ENCODE measurements at places on chromosomes 13 and 19. TPM values are rescaled to one million over a fixed set of nuclear protein-coding genes. Genes with fewer than 3 reads are reported as not detected.

The CAPN12 gene
- total RNA-seq: not detected

The HIPK4 gene
- total RNA-seq: 0.26 TPM

The SLC6A16 gene
- 2.0 TPM for total RNA-seq

- no peak for DNase-seq
Observed at GRCh38 chr19:1483131-1483978, 4.3 kb upstream of the C19orf25 start.

DNA sequence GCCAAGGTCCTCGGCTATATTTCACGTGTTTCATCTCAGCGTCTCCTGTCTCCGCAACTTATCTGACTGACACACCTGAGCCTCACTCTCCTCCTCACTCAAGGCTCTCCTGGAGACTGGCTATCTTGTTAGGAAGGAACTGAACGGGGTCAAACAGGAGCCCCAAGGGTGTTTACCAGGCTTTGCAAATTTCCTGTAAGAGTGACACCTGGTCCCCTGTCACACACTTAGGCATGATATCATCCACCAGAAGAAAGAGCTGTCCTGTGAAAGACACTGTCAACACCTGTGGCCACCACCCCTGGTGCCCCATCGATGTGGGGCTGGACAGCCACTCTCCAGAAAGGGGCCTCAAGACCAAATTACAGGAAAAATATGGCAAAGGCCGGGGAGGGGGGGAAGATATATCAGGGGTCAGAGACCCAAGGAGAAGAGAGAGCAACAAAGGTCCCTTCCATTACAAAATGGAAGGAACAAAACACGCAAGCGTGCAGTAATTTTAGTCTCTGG, 2.9 kb downstream of the CD70 start:
- DNase-seq: no peak

GRCh38 chr13:32905864-32906180, 110.4 kb upstream of the KL start:
- DNase-seq: peak; percentile 50

- DNase-seq: peak; percentile 90
Observed at GRCh38 chr13:104782741-104783140, 1716.5 kb upstream of the SLC10A2 start.

DNA sequence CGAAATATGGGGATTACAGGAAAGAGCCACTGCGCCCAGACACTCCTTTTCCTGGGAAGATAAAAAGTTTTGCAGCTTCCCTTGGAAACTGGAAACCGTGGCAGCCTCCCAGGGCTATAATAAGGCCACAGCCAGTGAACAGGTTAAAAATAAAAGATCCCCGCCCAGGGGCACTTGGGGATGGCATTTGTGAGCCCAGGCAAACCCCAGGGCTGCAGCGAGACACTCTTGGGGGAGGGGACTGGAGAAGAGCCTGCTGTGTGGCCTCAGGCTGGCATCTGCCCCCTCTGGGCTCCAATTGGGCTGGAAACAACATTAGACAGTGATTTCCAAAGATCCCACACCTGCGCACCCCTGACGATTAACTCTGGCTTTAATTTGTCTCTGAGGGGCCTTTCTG, 11.2 kb downstream of the FEM1A start:
- peak; percentile 83 for DNase-seq

DNA sequence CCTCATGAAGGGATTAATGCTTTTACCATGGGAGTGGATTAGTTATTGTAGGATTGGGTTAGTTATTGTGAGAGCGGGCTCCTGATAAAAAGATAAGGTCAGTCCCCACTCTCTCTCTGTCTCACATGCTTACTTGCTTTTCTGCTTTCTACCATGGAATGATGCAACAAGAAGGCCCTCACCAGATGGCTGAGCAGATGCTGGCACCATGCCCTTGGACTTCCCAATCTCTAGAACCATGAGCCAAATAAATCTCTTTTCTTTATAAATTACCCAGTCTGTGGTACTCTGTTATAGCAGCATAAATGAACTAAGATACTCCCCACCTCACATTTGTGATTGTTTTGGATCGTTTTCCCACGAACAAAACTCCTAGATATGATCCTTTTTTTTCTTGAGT, 353.8 kb downstream of the DNAJC15 start:
- DNase-seq: no peak

GRCh38 chr13:30466358-30466714, 600 bp upstream of the HMGB1 start:
- peak; percentile 56 for DNase-seq

- DNase-seq: peak; percentile 47
Observed at GRCh38 chr13:44306371-44307192, 67.0 kb upstream of the SERP2 start.

GRCh38 chr19:28793391-28794168, 419.4 kb downstream of the UQCRFS1 start:
- DNase-seq: no peak

DNA sequence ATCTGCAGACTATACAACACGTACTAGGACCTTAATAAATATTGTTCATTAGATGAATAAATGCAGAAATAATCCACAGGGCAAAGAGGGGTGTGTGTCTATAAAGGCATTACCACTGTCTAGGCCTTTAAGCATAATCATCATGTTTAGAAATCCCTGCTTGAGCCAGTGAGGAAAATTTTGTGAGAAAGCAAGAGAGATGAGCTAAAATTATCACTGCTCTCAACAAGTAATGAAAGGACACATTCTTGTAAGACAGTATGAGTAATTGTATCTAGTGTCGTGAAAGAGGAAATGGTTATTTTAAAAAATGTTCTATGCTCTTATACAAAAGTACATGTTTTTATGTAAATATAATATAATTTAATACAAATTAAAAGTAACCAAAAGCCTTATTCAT, 1699.4 kb downstream of the PCDH9 start:
- no peak for DNase-seq

GRCh38 chr13:30647824-30648521, 30.3 kb downstream of the USPL1 start:
- DNase-seq: no peak

DNA sequence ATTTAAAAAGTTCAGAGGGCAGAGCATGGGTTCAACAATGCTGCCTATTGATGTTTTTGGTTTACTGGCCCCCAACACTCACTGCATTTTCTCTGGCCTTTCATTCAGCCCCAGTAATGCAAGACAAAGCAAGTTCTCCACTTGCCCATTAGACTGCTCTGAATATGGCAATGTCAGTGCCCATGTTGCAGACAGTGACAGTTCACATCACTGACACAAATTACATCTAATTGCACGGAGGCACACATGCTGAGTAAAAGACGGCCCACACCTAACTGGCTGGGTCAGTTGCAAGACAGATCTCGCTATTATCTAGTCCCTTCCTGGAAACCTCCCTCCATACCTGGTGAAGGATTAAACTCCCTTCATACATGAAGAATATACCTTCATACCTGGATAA, 54.0 kb downstream of the ENOX1 start:
- no peak for DNase-seq

DNA sequence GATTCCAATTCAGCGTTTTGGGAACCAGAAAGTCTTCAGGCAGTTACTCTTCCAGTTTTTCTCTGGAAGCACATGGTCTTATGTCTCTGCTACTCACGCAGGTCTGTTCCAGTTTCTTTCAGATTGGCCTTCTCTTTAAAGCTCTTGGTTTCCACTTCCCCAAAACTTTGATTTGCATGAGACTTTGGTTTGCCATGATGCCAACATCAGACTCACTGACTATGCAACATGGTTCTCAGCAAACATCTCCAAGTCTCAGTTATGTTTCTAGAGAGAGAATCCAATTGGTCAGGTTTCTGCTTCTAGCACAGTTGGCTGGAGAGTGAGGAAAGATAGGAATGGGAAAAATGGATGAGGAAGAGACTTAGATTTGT, 3.1 kb downstream of the AKAP11 start:
- DNase-seq: no peak

DNA sequence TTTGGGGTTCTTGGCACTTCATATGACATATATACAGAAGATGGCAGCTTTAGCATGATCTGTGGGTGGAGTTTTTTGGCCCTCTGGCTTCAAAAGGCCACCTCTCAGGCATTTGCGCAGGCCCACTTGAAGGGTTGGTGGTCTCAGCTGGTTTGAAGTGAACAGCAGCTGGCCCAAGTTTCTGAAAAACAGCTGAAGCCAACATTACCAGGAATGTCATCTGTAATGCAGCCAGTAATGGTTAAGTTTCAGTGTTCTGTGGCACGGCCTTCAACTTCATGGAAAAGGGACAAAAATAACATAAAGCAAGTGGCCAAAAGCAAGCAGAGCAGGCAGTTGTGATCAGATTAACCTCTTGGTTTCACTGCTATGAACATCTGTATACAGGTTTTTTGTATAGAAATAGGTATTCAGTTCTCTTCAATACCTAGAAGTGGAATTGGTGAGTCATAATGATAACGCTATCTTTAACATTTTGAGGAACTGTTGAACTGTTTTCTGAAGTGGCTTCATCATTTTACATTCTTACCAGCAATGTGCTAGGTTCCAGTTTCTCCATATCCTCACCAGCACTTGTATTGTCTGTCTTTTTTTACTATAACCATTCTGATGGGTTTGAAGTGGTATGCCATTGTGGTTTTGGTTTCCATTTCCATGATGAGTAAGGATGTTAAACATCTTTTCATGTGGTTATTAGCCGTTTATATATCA, 245.4 kb downstream of the SHISA2 start:
- peak; percentile 59 for DNase-seq

- DNase-seq: no peak
Observed at GRCh38 chr13:85717921-85718320, 81.3 kb downstream of the SLITRK6 start.
